ENCODE measurements at places on chromosomes 13 and 19.

- no peak for DNase-seq
Measured at GRCh38 chr13:66821551-66821950, 408.6 kb downstream of the PCDH9 start.

GRCh38 chr13:97376981-97377380 is 57.0 kb upstream of the RAP2A start:
- no peak for DNase-seq

DNA sequence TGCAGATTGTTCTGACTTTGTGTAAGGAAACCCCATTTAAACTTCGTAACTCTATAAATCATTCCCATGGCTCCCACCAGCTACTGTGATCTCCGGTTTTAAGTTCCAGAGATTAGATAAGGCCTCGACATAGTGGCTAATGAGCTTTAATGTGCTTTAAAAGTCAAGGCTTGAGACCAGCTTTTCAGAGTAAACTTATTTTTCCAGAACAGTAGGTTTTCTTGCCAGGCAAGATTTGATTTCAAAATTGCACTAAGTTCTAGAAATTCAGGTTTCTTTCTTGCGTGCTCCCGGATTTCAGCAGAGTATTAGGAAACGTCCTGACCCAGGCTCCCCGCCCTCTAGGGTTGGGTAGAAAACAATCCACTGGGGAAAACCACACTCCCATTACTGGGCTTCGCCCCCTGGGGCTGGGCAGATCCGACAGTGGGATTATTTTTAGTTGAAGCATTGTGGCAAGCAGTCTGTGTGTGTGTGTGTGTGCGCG is 43.3 kb downstream of the CRYL1 start:
- no peak for DNase-seq

DNA sequence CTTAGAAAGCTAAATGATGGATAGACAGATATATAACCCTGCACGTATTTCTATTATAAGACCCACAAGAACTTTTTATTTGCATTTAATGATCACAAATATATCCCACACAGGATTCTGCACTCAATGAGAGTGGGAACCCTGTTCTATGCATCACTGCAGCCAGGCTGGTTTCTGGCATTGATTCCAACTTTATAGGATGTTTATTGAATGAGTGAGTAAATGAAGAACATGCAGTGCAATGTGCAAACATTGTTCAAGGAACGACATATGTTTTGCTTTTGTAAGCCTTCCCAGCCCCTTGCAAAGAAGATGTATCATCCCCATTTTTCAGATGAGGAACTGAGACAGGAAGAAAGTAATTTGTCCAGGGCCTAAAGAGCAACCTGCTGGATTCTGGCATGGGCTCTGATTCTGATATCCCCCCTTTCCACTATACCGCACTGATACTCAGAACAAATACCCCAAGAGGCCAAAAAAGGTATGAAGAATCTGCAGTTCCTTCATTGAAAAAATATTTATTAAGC is 246.3 kb downstream of the LACC1 start:
- DNase-seq: no peak

Measured in stimulated activated CD4-positive, alpha-beta T cell treated with anti-CD3 and anti-CD28 coated beads, Interleukin-1b, Interleukin-23, amount 100 ng/mL, for 48 hours (primary cell).